ENCODE measurements at places on chromosomes 16 and 17.

- DNase-seq, result no peak
Measured at GRCh38 chr16:16857603-16858283, 478.8 kb downstream of the NPIPA7 start.

DNA sequence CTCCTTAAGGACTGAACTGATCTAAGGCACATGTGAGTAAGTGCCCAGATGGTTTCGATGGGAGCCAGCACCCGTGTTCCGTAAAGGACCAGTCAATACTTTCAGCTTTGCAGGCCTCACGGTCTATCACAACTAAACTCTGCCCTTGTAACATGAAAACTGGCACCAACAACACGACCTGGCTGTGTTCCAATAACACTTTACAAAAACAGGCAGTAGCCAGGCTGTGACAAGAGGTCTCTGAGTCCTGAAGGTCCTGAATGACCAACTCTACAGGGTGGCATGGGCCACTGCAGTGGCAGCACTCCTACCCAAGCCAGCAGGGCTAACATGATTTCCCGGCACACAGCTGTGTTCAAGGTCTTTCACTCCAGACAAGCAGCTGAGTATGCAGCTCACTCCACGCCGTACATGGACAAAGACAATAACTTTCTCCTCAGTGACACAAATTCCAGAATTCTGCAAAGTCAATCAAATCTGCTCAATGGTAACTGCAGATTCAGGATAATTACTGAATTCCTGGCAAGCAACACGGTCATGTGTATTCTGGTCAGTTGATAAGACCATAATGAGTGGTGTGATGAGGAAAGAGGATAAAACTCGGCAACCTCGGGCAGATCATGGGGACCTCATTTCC lies 15.3 kb downstream of the NPLOC4 start:
- no peak for DNase-seq

GRCh38 chr17:63290784-63291183 lies 155.3 kb downstream of the CYB561 start:
- no peak for DNase-seq

DNA sequence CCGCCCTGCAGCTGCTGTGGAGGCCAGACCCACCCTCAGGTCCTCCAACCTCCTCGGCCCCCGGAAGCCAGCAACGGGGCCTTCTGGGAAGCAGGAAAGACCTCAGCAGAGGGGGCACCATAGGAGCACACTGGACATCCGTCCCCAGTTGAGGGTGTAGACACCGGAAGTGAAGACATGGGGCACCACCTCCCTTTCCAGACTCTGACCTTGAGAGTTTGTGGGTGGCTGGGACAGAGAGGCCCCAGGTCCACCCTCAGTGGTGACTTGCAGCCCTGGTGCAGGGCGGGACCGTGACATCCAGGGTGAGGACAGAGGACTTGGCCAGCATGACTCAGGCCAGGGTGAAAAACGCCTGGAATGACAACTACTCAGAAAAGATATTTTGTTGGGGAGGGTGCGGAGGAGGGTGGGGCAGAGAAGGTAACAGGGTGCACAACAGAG lies 19.9 kb downstream of the CEP295NL start:
- no peak for DNase-seq

DNA sequence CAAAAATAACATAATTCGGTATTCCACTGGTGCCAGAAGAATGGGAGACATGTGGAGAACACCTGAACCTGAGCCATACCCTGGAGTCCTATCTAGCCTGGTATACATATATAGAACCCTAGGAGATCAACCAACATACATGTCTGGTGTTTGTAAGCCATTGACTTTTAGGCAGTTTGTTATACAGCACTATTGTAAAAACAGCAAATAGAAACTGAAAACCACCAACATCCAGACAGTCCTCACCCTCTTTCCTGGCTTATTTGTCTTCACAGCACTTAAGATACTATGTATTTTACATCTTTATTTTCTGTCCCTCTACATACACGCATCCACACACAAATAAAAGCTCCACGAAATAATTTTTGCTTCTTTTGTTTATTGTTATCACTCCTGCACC lies 404.2 kb upstream of the PMFBP1 start:
- no peak for DNase-seq

GRCh38 chr17:35239823-35240222 lies 3.0 kb upstream of the SLFN5 start:
- no peak for DNase-seq

GRCh38 chr16:50802961-50803360 lies 61.1 kb downstream of the CYLD start:
- no peak for DNase-seq

GRCh38 chr16:57764341-57765159 lies 29.0 kb downstream of the KATNB1 start:
- DNase-seq, result no peak

- no peak for DNase-seq
Measured at GRCh38 chr16:24841291-24841690, 4.5 kb upstream of the SLC5A11 start.

DNA sequence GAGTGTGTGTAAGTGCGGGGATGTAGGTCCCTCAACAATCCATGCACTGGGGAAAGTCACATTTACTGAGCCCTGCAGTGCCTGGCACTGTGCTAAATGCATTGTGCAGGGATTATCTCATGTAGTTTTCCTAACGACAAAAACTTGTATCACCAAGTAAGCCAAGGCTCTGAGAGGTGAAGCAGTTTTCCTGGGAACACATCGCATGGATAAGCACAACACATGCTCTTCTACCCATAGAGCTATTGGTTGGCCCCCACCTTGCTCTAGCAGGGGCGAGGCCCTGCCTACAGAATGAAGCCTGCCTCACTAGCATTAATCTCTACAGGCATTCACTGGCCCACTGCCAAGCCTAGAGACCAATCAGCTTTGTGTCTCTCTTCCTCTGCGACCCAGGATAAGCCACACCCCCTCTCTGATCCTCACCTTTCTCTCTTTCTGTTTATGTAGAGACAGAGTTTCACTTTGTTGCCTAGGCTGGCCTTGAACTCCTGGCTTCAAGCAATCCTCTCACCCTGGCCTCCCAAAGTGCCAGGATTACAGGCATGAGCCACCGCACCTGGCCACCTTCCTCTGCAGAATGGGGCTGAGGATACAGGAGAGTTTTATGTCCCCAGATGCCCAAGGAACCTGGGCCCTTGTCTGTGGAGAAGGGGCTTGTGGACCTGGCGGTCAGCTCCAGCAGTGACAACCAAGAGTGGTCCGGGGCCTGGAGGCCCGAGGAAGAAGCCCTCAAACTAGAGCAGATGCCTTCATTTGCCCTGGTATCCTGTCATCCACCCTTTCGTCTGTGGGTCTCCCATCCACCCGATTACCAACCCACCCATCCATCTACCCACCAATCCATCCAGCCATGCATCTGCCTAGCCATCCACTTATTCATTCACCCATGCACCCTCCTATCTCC lies 12.8 kb downstream of the CDH16 start:
- no peak for DNase-seq

GRCh38 chr17:68353111-68353521 lies 61.8 kb downstream of the ARSG start:
- no peak for DNase-seq

DNA sequence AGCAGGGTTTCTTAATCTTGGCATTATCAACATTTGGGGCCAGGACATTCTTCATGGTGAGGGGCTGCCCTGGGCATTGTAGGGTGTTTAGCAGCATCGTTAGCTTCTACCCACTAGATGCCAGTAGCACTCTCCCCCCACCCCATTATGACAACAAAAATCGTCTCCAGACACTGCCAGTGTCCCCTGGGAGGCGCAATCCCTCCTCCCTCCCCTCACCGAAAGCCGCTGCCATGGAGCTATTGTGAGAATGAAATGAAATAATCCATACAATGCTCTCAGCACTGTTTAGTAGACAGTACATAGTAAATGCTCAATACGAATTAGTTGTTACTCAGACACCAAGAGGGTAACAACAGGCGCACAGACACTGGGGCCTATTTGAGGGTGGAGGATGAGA lies 502.9 kb downstream of the NPIPA7 start:
- DNase-seq, result no peak

GRCh38 chr17:42291129-42291528 lies 2.8 kb downstream of the STAT5A start:
- DNase-seq, result no peak

DNA sequence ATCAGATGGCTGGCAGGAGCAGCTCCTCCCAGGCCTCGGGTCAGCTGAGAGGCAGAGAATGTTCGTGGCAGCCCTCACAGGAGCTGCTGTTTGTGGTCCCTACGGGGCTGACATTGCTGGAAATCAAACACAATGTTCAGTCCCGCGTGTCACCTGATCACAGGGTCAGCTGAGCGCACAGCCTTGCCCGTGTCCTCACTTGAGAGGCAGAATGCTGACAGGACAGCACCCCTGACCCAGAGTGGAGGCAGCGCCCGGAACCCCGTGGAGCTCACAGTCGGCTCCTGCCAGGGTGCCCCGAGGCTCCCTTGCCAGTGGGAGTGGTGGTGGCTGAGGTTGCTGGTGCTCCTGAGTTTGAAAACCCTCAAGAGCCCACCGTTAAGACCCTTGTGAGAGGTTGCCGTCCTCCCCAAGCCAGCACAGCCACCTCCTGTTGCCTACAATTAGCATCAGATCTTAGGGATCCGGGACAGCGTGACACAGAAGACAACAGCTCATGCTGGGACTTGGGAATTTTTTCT lies 3.6 kb upstream of the CHMP6 start:
- DNase-seq, result no peak

- DNase-seq, result no peak
Measured at GRCh38 chr17:43175213-43176118, 4.5 kb downstream of the NBR1 start.

DNA sequence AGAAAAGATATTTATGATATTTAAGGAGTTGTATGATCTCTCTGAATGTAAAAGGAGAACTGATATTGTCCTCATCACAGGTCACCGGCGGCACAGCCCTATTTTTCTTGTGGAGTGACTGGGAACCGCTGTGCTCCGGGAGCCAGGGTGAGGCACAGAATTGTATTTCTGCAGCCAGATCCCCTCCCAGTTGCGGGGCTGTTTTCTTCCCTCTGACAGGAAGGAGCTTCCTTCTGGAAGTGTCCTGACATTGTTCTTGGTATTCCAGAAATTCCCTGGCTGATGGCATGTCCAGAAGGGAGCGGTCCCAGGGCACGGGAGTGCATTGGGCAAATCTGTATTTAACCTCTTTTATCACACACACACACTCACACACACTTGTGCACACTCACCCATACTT lies 268.6 kb upstream of the FOXF1 start:
- no peak for DNase-seq

GRCh38 chr17:72600934-72601333 lies 480.1 kb downstream of the SOX9 start:
- no peak for DNase-seq
